ENCODE measurements at places on chromosomes 7 and 10. TPM values are rescaled to one million over a fixed set of nuclear protein-coding genes. Genes with fewer than 3 reads are reported as not detected.

Gene CYP2C9
- not detected for total RNA-seq

DNA sequence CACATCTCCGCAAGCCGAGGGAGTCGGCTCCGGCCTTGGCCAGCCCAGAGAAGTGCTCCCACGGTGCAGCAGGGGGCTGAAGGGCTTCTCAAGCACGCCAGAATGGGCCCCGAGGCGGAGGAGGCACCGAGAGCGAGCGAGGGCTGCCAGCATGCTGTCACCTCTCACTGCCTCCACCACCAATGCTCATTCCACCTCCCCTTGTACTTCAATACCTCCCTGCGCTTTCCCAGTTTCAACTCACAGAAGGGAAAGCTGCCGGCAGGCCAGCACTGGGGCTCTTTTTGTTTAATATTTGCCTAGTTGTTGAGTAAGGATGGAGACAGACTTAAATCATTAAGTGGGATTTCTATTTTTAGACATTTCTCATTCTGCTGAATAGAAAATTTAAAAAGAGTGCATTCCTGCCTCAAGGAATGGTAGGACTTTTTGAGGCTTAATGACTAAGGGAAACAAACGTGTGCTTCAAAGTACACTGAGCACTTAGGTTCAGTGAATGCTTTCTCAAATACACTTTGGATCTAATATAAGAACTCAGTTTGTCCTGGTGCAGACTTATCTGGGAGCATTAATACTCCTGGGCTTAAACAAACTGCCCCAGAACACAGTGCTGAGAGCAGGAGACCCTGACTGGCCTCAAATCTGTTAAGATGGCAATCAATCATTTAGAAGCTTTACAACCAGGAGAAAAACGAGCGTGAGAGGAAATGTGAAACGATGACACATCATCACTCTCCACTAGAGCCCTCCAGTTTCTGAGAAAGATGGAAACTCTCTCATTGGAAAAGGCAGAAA, 131.2 kb downstream of the RALA start:
- DNase-seq: peak; percentile 22

- DNase-seq: no peak
Observed at GRCh38 chr7:28381466-28381865, 30.9 kb upstream of the CREB5 start.

GRCh38 chr7:45447296-45447695, 126.9 kb upstream of the ADCY1 start:
- DNase-seq: no peak
